ENCODE measurements at places on chromosomes 3 and 15. TPM values are rescaled to one million over a fixed set of nuclear protein-coding genes. Genes with fewer than 3 reads are reported as not detected.

The POLQ gene
- 14.3 TPM for total RNA-seq

GRCh38 chr3:49377483-49377882 is 19.3 kb upstream of the GPX1 start:
- H3K36me3 ChIP-seq, result 0 out of 2 replicates have a peak, but pooled peaks cover 9% of the 10 kb centered on the region
- H3K27ac ChIP-seq, result no peak overlapping the region
- H3K4me1 ChIP-seq, result no peaks in the 10 kb centered on the region
- no peak for DNase-seq

DNA sequence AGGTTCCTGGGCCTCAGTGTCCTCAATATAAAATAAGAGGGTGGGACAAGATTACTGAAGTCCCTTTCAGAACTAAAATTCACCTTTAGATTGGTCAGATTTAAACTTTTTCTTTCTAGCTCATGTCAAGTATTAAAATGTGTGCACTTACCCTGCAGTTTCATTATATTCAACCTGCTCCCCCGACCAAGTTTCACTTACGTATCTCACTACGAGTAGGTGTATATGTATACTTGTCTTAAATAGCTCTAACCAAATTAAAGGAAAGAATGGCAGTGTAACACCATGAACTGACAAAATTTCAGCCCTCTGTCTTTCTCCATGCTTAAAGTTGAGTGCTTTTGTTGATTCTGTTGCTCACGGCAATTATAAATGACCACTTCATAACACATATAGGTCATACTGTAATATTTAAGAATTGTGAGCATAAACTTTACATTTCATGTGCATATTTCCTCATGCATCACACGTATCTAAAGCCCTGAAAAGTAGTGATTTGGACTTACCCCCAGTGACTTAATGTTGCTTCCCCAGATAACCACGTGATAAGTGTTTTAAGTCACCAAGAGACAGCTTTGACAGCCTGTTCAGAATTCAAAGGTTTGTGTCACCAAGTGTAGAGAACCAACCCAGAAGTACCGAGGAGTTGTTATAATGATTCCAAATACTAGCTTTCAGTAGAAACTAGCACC is 70.0 kb downstream of the PGPEP1L start:
- no peaks in the 10 kb centered on the region for H3K36me3 ChIP-seq
- no peaks in the 10 kb centered on the region for H3K27me3 ChIP-seq
- no peak overlapping the region for H3K27ac ChIP-seq
- no peaks in the 10 kb centered on the region for H3K4me1 ChIP-seq
- H3K4me3 ChIP-seq, result no peak overlapping the region

The SAXO2 gene
- 2.7 TPM for total RNA-seq

The HAPLN3 gene
- total RNA-seq, result 3.8 TPM

DNA sequence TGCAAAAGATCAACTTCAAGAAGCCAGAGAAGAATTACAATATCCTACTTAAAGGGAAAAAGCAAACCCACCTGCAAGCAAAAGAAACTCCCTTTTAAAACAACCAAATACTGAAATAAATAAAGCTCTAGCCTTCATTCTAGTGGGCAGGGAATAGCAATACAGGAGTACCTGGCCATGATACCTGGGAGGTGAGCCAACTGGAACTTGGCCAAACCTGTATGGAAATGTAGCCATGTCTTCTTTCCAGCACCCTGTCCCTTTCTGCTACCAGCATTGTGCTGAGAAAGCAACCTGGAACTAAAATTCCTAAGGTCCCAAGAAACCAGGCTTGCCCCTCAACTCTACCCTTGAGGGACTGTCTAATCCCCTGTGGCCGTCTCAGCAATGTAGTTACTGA is 530.0 kb downstream of the EPHB1 start:
- H3K27me3 ChIP-seq, result peaks cover 11% of the 10 kb centered on the region
- H3K4me1 ChIP-seq, result no peaks in the 10 kb centered on the region
- no peak for DNase-seq
- H3K36me3 ChIP-seq, result no peaks in the 10 kb centered on the region
- no peak overlapping the region for H3K4me3 ChIP-seq
- H3K27ac ChIP-seq, result no peak overlapping the region

- no peak overlapping the region for H3K4me3 ChIP-seq
- no peak overlapping the region for H3K27ac ChIP-seq
- H3K36me3 ChIP-seq, result no peaks in the 10 kb centered on the region
- H3K4me1 ChIP-seq, result no peaks in the 10 kb centered on the region
- H3K27me3 ChIP-seq, result no peaks in the 10 kb centered on the region
Observed at GRCh38 chr15:57190208-57190607, 186.1 kb upstream of the CGNL1 start.

- H3K27ac ChIP-seq, result no peak overlapping the region
- no peaks in the 10 kb centered on the region for H3K4me1 ChIP-seq
- no peaks in the 10 kb centered on the region for H3K27me3 ChIP-seq
- no peak overlapping the region for H3K4me3 ChIP-seq
- H3K36me3 ChIP-seq, result no peaks in the 10 kb centered on the region
- DNase-seq, result no peak
Observed at GRCh38 chr3:64271631-64272030, 46.4 kb upstream of the PRICKLE2 start.

The GABRB3 gene
- 4.9 TPM for total RNA-seq

- H3K27me3 ChIP-seq, result no peaks in the 10 kb centered on the region
- no peak overlapping the region for H3K4me3 ChIP-seq
- no peaks in the 10 kb centered on the region for H3K4me1 ChIP-seq
- no peaks in the 10 kb centered on the region for H3K36me3 ChIP-seq
- no peak overlapping the region for H3K27ac ChIP-seq
- DNase-seq, result no peak
Observed at GRCh38 chr3:64072126-64072525, 48.8 kb upstream of the PSMD6 start.

The IFT57 gene
- total RNA-seq, result 65.7 TPM

DNA sequence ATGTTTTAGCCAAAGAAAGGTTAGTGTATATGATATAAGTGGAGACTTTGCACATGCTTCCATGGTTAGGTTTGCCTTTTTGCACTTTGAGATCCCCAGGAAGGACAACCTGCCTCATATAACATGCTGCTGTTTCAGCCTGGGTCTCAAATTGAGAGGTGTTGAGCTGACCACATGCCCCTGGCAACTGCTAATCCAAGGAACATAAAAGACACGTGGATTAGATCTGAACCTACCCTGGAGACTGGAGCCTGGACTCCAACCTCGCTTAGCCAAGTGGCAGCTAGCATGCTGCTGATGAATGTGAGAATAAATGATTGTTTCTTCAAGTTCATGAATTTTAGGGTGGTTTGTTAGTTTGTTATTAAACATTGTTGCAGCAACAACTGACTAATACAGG is 301.8 kb upstream of the TBC1D5 start:
- DNase-seq, result no peak
- no peak overlapping the region for H3K4me3 ChIP-seq
- H3K27me3 ChIP-seq, result no peaks in the 10 kb centered on the region

DNA sequence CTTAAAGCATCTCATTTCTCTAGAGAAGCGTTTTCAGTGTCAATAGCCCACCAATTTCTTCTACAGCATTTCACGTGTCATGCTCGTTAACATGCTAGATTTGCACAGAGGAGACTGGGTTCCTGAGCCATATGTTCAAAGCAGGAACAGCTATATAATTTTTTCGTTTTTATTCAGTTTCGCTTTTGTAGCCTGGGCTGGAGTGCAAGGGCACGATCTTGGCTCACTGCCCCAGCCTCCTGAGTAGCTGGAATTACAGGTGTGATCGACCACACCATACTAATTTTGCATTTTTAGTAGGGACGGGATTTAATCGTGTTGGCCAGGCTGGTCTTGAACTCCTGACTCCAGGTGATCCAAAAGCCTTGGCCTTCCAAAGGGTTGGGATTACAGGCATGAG is 6.6 kb upstream of the SLMAP start:
- no peaks in the 10 kb centered on the region for H3K27me3 ChIP-seq
- peaks cover 42% of the 10 kb centered on the region for H3K4me1 ChIP-seq
- no peak overlapping the region for H3K4me3 ChIP-seq
- no peak overlapping the region for H3K27ac ChIP-seq
- H3K36me3 ChIP-seq, result no peaks in the 10 kb centered on the region
- DNase-seq, result no peak

DNA sequence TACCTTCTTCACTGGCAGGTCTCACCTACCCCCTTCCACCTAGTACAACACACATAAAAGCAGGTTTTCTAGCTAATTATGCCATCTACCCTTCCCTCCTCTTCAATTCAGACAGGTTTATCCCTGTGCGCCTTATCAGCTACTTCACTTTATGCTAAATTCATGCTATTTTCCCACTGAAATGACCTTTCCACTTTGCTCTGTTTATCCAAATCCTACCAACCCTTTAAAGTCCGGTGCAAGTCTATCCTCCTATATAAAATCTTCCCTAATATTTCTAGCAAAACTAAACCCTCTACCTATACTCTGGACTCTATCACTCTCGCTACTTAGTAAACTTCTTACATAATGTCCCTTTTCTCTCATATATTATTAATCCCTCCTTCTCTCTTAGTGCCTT is 6.0 kb downstream of the USF3 start:
- H3K27ac ChIP-seq, result no peak overlapping the region
- H3K36me3 ChIP-seq, result no peaks in the 10 kb centered on the region
- no peaks in the 10 kb centered on the region for H3K27me3 ChIP-seq

GRCh38 chr3:38773528-38773927 is 42.5 kb downstream of the SCN10A start:
- no peak for DNase-seq
- no peaks in the 10 kb centered on the region for H3K36me3 ChIP-seq
- H3K27ac ChIP-seq, result no peak overlapping the region
- H3K4me3 ChIP-seq, result no peak overlapping the region
- H3K4me1 ChIP-seq, result no peaks in the 10 kb centered on the region

DNA sequence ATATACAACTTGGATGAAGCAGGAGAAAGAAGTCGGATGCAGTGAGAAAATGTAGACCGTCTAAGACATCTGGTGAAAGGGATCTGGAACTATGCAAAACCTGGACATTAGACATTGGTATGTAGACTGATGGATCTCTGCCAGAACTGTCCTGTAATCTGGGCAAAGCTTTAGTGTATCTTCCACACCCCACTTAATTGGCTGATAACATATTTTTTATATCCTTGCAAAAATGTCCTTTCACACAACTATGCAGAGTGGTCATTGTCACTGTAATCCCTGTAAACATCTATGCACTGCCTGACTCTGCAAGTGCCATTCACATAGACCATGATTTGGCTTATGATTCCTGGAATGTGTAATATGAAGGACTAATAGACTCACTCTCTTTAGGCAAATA is 163.1 kb downstream of the TUSC7 start:
- H3K36me3 ChIP-seq, result no peaks in the 10 kb centered on the region
- H3K27ac ChIP-seq, result no peak overlapping the region
- no peak overlapping the region for H3K4me3 ChIP-seq
- no peaks in the 10 kb centered on the region for H3K27me3 ChIP-seq

DNA sequence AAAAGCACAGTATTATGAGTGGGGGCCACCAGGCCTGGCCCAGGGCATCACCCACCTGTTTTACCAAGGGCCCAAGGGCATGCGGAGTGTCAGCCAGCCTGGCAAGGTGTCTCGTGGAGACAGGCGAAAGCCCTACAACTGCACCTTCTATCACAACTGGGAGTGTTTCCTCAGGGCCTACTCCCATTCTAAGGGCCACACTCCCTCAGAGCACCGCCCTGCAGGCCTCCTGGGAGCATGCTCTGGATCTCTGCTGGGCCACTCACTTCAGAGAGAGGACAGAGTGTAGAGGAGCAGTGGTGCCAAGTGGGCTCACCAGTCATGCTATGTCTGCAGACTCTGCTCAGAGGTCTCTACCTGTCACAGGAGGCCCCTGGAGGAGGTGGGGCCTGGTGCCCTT is 21.2 kb upstream of the CLK3 start:
- H3K27me3 ChIP-seq, result no peaks in the 10 kb centered on the region
- no peak overlapping the region for H3K4me3 ChIP-seq
- 0 out of 2 replicates have a peak, but pooled peaks cover under 1% of the 10 kb centered on the region for H3K4me1 ChIP-seq
- DNase-seq, result no peak
- no peak overlapping the region for H3K27ac ChIP-seq
